NAMALWA (cell line): ENCODE measurements at places on chromosomes 16 and 17.

DNA sequence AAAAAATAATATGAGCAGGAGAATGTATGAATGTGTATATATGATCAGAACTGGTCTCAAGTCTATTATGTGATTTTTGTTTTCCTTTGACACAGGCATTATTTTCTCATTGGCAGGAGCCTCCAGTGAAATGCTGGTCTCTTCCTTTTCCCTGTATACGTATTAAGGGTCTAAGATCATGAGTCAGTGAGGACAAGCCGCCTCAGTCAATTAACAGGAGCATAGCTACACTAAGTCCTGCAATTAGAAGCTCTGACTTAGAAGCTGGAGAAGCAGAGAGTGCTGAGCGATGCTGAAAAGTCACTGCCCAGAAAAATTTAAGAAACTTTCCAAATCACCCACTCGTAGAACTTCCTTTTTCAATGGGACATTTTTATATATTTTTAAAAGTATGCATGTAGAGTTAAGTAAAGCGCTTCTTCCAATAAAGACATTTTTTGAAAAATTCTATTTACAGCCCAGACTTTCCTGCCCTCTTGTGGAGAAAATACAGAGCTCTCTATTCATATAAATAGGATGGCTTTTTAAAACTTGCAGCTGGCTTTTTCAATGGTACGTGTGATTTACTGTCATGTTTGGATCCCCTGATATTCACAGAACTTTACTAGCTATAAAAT lies 70.2 kb upstream of the PSMD7 start:
- peak; percentile 41 for DNase-seq

DNA sequence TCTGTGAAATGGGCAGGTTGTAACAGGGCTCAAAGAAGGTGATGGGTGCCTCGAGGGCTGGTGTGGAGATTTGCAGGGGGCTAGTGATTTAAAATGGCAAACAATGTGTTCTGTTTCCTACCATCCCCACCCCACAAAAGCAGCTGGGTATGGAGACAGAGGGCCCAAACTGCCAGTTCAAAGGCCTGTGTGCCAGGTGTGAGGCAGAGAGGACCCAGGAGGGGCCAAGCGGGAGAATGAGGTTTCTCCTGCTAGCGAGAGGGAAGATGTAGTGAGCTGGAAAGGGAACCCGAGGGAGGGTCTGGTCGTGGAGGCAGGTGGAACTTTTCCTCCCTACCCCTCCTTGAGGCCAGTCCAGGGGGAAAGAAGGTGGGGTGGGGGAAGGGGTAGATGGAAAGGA lies 39.4 kb downstream of the LAT start:
- DNase-seq, result no peak

DNA sequence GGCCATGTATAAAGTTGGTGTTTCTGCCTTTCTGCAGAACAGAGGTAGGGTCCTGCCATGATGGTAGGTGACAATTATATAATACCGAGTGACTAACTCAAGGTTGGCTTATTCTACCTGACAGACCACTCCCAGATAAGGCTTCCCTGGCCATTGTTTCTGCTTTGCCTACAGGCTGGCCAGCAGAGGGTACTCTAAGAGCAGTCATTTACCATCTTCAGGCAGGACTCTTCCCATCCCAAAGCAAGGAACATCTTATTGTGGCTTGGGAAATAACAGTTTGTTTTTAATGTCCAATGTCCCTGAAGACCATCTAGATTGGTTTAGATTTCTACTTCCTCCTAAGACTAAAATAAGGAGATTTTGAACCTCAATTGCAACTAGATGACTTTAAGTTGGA lies 74.1 kb downstream of the SNX11 start:
- no peak for DNase-seq

DNA sequence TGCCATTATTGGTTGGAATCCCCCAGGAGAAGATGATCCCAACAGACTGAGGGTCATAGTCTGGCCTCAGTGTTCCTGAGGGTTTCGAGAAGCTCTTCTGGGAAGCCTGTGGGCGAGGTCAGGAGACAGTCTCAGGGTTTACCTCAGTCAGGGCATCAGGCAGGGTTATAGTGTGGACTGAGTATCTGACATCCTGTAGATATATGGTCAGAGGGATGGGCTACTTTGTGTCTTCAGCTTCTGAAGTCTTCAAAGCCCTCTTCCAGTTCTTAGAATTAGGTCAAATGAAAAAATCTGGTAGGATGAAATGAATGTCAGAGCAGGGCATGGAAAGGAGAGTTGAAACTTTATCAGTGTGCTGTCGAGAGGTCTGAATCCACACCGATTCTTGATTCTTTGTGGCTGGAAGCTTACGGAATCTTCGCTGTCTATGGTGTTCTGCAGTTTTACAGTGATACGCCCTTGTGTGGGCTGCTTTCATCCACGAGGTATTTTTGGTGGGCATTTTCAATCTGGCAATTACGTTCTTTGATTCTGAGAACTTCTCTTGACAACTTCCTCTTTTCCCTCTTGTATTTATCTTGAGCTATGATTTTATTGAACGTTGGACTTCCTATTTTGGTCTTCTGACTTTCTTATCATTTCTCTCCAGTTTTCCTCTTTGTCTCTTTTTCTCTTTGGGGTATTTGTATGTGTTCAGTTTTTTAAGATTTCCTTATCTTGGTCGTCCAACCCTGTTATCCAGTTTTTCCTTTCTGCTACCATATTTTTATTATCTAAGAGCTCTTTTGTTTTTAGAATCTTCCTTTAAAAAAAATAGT lies 30.4 kb downstream of the BPTF start:
- DNase-seq, result peak; percentile 63

GRCh38 chr16:8867932-8868415 lies 832 bp downstream of the CARHSP1 start:
- DNase-seq, result peak; percentile 63

- no peak for DNase-seq
Measured at GRCh38 chr16:89954462-89954861, 5.9 kb downstream of the DEF8 start.

GRCh38 chr16:48409839-48410632 lies 24.8 kb upstream of the SIAH1 start:
- DNase-seq, result no peak

- DNase-seq, result no peak
Measured at GRCh38 chr17:76865174-76865573, 3.0 kb upstream of the MGAT5B start.

DNA sequence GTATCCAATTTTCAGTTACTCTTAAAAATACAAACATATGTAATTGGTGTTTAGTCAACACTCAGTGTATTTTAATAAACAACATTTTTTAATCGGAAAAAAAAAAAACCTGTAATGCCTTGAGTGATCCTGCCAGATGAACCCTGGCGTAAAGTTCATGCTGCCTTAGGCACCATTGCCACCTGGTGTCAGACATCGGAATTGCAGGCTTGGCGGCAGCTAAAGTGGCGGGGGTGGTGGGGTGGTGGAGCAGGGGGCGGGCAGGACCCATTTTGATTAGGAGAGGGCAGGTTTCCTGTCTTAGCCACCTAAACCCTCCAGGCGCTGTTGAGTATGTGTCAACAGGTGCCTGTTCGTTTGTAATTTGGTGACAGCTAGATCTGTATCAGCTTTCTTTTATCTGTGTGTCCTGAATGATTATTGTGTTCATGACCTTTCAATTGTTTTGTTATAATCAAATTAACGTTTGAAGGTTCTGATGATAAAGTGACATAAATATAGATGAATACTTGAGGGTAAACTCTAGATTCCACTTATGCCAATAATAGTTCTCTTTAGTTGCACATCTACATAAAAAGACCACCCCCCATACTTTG lies 588.7 kb downstream of the CDH13 start:
- peak; percentile 74 for DNase-seq

GRCh38 chr17:75661531-75661930 lies 5.4 kb downstream of the RECQL5 start:
- no peak for DNase-seq

GRCh38 chr16:75288181-75288580 lies 36.8 kb upstream of the BCAR1 start:
- no peak for DNase-seq

DNA sequence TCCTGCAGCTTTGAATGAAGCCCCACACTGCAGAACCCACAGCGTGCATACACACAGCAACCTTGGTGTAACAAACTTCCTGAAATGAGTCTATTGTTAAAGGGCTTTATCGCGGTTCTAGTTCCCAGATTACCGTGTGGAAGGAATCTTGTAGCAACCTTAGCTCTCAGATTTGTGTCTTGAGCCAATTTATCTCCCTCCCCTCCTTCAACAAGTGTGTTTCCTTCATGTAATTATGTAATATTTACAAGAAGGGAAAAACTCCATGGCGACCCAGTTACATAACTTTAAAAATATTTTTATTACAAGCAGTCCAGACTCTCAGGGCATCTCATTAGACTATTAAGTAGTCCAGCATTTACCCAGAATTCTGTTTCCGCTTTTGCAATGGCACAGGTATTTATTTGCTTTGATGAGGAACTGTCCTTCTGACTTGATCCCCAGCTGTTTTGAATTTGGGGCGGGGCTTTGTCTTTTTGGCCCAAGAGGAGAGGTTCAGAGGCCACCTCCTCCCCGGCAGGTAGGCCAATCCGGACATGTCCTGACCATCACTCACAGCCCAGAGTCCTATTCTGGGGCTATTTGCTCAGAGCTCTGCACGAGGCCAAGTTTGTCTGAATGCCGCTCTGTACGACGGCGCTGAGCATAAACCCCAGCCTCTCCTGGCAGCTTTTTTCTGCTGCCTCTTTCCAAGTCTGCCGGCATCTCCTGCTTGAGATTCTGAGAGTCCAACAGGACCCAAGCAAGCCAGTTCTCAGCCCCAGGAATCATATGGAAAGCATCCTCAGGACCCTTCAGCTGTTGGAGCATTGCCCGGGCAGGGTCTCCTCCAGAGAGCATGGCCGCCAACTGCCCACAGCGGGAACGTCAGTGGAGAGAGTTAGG lies 35.6 kb downstream of the CLEC16A start:
- no peak for DNase-seq

DNA sequence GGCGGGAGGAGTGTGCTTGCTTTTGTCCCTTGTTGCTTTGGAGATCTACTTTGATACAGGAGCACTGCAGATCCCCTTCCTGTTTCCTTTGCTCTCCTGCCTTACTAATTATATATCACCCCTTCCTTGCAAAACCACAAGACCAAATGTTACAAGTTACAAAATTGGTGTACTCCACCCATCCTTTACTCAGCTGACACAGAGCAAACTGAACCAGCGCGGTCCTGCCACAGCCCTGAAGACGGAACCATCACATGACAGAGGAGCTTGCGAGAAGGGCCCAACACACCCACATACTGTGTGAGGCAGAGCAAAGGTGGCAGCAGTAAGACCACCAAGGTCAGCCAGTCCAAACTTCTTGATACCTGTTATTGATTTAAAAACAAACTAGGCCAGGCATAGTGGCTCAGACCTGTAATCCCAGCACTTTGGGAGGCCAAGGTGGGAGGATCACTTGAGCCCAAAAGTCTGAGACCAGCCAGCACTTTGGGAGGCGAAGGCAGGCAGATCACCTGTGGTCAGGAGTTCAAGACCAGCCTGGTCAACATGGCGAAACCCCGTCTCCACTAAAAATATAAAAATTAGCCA lies 33.2 kb downstream of the CYTH1 start:
- no peak for DNase-seq

- DNase-seq, result no peak
Measured at GRCh38 chr17:45073414-45074070, 12.4 kb downstream of the NMT1 start.
